ENCODE measurements at places on chromosomes 2 and 18.

- H3K27me3 ChIP-seq = no peaks in the 10 kb centered on the region
- no peak for DNase-seq
- no peak overlapping the region for H3K27ac ChIP-seq
- H3K4me1 ChIP-seq = peaks cover 8% of the 10 kb centered on the region
- no peaks in the 10 kb centered on the region for H3K36me3 ChIP-seq
Observed at GRCh38 chr2:222945887-222946286, 85.1 kb downstream of the ACSL3 start.

- peak overlapping the region; percentile 80 for H3K4me3 ChIP-seq
- H3K36me3 ChIP-seq = no peaks in the 10 kb centered on the region
- H3K27me3 ChIP-seq = no peaks in the 10 kb centered on the region
- peak overlapping the region; percentile 92 for H3K27ac ChIP-seq
- H3K4me1 ChIP-seq = peaks cover 69% of the 10 kb centered on the region
Observed at GRCh38 chr2:37322368-37322767, 2.3 kb downstream of the PRKD3 start.

DNA sequence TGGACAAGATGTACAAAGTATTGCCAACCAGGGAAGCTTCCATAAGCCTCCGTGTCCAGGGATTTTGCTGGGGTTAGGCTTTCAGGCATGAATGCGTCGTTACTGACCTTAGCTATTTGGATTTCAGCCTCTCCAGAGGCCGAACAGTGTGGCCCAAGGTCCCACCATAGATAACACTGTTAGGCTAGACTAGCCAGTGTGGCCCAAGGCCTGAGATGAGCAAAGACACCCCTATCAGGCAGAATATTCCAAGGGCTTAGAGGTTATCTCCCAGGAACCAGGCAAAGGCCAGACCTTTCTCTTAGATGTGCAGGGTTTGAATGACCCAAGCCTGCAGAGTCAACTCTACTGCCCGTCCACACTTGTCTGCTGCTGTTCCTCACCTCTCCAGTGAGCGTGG, 131.7 kb upstream of the NDUFV2 start:
- no peaks in the 10 kb centered on the region for H3K36me3 ChIP-seq
- no peaks in the 10 kb centered on the region for H3K4me1 ChIP-seq
- H3K4me3 ChIP-seq = no peak overlapping the region

DNA sequence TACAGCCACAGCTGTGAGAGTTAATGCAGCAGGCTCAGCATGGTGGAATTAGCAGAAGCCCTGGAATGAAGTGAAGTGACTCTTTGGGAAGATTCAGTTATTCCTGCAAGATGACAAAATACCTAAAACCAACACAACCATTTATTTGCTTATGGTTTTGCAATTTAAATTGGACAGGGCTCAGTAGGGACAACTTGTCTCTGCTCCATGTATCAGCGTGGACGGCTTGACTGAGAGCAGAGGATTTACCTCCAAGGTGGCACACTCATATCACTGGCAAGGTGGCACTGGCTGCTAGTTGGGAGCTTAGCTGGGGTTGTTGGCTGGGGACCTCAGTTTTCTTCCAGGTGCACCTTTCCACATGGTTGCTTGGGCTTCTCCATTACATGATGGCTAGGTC, 58.3 kb downstream of the LTBP1 start:
- H3K36me3 ChIP-seq = no peaks in the 10 kb centered on the region
- no peaks in the 10 kb centered on the region for H3K4me1 ChIP-seq
- no peak overlapping the region for H3K4me3 ChIP-seq
- no peak for DNase-seq

- H3K27me3 ChIP-seq = no peaks in the 10 kb centered on the region
- H3K4me3 ChIP-seq = no peak overlapping the region
- no peak overlapping the region for H3K27ac ChIP-seq
- no peaks in the 10 kb centered on the region for H3K36me3 ChIP-seq
Observed at GRCh38 chr2:234483568-234484251, 13.2 kb downstream of the ARL4C start.

GRCh38 chr2:8517850-8518498, 163.9 kb upstream of the ID2 start:
- H3K27ac ChIP-seq = no peak overlapping the region
- no peak overlapping the region for H3K4me3 ChIP-seq
- H3K36me3 ChIP-seq = no peaks in the 10 kb centered on the region
- H3K4me1 ChIP-seq = peaks cover 8% of the 10 kb centered on the region

- no peaks in the 10 kb centered on the region for H3K27me3 ChIP-seq
- H3K27ac ChIP-seq = no peak overlapping the region
- H3K4me1 ChIP-seq = peaks cover 19% of the 10 kb centered on the region
- no peaks in the 10 kb centered on the region for H3K36me3 ChIP-seq
Observed at GRCh38 chr2:15159206-15159605, 401.9 kb downstream of the NBAS start.

DNA sequence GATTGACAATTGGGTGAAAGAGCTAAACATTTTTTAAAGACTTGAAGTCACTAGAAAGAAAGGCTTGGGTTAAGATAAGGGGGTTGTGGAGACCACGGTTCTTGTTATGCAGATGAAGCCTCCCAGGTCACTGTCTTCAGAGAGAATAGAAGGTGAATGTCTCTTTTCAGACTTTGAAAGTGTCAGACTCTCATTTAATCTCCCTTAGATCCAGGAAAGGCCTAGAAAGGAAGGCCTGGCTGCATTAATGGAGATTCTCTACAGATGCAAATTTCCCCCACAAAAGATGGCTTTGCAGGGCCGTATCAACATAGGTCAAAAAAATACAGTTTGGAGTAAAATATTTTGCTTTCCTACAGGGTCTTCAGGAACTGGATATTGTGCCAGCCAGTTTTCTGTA, 193.9 kb downstream of the RTP5 start:
- DNase-seq = no peak
- H3K27ac ChIP-seq = no peak overlapping the region
- no peaks in the 10 kb centered on the region for H3K36me3 ChIP-seq
- no peaks in the 10 kb centered on the region for H3K4me1 ChIP-seq
- no peak overlapping the region for H3K4me3 ChIP-seq
- H3K27me3 ChIP-seq = no peaks in the 10 kb centered on the region

DNA sequence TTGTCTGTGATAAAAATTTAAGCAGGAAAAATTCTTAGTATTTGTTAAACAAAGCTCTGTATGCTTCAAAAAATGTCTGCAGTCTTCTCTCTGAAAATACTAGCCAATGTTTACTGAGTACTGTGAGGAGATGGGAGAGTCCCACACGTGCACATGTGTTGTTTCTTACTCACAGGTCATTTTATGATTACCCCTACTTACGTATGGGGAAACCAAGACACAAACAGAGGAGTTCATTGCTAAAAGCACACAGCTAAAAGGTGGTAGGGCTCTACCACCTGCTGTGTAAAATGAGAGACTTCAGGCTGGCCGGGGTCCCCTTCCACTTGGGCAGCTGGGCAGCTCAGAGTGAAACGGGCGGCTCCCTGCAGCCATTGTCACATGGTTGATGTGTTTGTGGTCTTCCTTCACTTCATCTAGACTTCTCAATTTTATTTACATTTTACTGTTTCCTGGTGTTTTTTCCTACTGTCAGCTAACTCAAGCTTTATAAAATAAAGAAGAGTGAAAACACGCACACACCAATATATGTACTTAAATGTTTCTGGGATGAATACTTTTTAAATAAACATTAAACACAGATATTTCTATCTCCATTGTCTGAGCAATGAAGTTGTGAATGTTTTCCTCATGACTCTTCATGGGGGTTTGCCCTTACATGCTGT, 71.2 kb downstream of the MBP start:
- peak overlapping the region; percentile 39 for H3K27ac ChIP-seq
- no peak overlapping the region for H3K4me3 ChIP-seq
- no peaks in the 10 kb centered on the region for H3K36me3 ChIP-seq
- no peak for DNase-seq
- no peaks in the 10 kb centered on the region for H3K27me3 ChIP-seq

GRCh38 chr2:52113338-52113737, 1081.4 kb upstream of the NRXN1 start:
- H3K4me1 ChIP-seq = no peaks in the 10 kb centered on the region
- DNase-seq = no peak
- H3K36me3 ChIP-seq = no peaks in the 10 kb centered on the region
- H3K27me3 ChIP-seq = no peaks in the 10 kb centered on the region

GRCh38 chr2:20796374-20796791, 26.5 kb downstream of the LDAH start:
- no peaks in the 10 kb centered on the region for H3K27me3 ChIP-seq
- peak overlapping the region; percentile 71 for H3K27ac ChIP-seq
- no peaks in the 10 kb centered on the region for H3K36me3 ChIP-seq

DNA sequence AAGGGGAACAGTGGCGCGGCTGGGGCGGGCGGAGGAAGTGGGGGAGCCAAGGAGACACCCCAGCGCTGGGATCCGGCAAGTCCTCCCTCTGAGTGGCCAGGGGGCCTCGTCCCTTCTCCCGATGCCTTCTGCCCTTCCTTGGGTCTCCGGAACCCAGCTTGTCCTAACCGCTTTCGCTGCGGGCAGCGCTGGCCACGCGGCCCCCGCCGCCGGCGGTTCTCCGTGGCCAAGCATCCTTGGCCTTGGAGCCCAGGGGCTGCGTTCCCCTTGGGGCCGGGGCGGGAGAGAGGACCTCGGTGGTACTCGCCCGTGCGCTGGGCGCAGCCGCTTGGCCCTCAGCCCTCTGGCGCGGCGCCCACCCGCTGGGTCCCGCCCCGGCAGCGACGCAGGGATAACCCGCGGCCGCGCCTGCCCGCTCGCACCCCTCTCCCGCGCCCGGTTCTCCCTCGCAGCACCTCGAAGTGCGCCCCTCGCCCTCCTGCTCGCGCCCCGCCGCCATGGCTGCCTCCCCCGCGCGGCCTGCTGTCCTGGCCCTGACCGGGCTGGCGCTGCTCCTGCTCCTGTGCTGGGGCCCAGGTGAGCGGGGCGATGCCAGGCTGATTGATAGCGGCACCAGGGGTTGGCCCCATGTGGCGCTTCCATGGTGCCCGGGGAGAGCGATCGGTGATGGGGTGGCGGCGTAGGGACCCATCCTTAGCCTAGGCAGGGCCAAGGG, 128.7 kb downstream of the UXS1 start:
- no peak for DNase-seq
- peak overlapping the region; percentile 70 for H3K4me3 ChIP-seq
- H3K27me3 ChIP-seq = no peaks in the 10 kb centered on the region
- peaks cover 7% of the 10 kb centered on the region for H3K4me1 ChIP-seq
- H3K36me3 ChIP-seq = no peaks in the 10 kb centered on the region
- peak overlapping the region; percentile 41 for H3K27ac ChIP-seq
